Aorta (tissue), 5 donors: ENCODE measurements at places on chromosomes 12 and 14. TPM values are rescaled to one million over a fixed set of nuclear protein-coding genes. Genes with fewer than 3 reads are reported as not detected.

Gene GPRC5D
- not detected for total RNA-seq

GRCh38 chr14:81200054-81200453 lies 20.7 kb downstream of the GTF2A1 start:
- DNase-seq, result no peak
- H3K36me3 ChIP-seq, result peaks cover 4% of the 10 kb centered on the region
- no peak overlapping the region for H3K27ac ChIP-seq
- H3K27me3 ChIP-seq, result no peaks in the 10 kb centered on the region
- no peak overlapping the region for H3K4me3 ChIP-seq
- no peaks in the 10 kb centered on the region for H3K4me1 ChIP-seq

DNA sequence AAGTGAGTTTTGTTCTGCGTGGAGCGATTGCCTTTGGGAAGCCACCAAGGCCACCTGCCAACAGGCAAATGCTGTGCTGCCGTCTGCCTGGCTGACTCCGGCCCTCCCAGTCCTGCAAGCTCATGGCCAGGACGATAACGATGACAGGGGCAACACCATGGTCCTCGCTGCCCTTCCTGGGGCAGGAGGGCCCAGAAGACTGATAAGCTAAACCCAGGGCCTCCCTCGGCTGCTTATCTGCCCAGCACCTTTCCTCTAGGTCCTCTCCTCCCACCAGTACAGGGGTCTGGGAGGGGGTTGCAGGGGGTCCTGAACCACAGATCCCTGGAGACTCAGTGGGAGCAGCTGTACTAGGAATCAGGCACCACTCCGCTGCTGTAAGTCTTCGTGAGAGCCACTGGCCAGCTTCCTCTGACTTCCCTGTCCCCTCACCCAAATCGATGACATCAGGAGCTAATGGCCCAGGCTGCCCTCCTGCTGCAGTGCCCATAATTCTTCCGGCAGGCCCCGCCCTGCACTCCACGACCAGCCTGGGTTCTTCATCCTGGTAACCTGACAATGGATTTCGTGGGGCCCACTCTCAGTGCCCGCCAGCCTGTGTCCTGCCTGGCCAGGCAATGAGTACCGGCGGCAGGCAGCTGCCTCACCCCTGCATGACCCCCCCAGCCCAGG lies 5.1 kb downstream of the ANKRD9 start:
- H3K27me3 ChIP-seq, result no peaks in the 10 kb centered on the region
- no peaks in the 10 kb centered on the region for H3K36me3 ChIP-seq
- H3K27ac ChIP-seq, result no peak overlapping the region
- no peaks in the 10 kb centered on the region for H3K4me1 ChIP-seq

- no peak overlapping the region for H3K4me3 ChIP-seq
- no peak for DNase-seq
- H3K4me1 ChIP-seq, result no peaks in the 10 kb centered on the region
- peaks cover 9% of the 10 kb centered on the region for H3K36me3 ChIP-seq
Observed at GRCh38 chr12:132056951-132057350, 87.2 kb downstream of the DDX51 start.

Gene CEP83
- total RNA-seq, result 17.1 TPM

Gene MIS18BP1
- total RNA-seq, result 31.4 TPM

DNA sequence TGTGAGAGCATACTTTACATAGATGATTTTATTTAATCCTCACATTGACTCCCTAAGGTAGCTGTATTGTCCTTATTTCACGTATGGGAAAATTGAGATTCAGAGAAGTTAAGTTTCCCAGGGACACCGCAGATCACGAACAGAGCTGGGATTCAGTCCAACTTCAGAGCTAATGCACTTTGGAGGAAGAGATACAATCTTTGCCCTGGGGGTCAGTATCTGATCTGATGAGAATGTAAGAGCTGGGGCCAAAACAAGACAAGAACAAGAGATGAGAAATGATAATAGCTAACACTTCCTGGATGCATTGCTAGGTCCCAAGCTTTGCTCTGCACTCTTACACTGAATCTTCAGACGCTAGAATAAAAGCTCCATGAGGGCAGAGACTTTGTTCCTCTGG lies 6.0 kb upstream of the CSAD start:
- no peaks in the 10 kb centered on the region for H3K27me3 ChIP-seq
- H3K4me3 ChIP-seq, result no peak overlapping the region
- no peak for DNase-seq
- no peak overlapping the region for H3K27ac ChIP-seq
- H3K36me3 ChIP-seq, result no peaks in the 10 kb centered on the region
- peaks cover 4% of the 10 kb centered on the region for H3K4me1 ChIP-seq

Gene SERPINA10
- not detected for total RNA-seq

DNA sequence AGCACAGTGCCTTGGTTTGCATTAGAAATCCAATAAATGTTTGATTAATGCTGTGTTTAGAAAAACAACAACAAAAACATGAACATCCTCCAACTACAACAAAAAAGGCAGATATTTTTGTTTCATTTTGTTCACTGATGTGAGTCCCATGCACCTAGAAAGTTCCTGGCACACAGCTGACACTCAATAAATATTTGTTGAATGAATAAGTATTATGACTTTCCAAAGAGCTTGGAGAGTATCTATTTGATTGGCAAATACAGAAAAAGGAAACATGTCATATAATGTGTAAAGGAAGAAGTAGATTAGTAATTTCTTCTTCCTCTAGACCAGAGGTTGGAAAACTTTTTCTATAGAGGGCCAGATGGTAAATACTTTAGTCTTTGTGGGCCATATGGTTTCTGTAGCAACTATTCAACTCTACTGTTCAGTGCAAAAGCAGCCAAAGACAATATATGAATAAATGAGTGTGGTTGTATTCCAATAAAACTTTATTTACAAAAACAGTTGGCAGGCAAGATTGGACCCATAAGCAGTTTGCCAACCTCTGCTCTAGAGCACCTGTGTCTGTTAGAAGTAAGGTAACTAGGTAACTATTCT lies 312.3 kb upstream of the DIO2 start:
- H3K36me3 ChIP-seq, result no peaks in the 10 kb centered on the region
- H3K27ac ChIP-seq, result no peak overlapping the region
- no peaks in the 10 kb centered on the region for H3K27me3 ChIP-seq
- H3K4me1 ChIP-seq, result no peaks in the 10 kb centered on the region
- DNase-seq, result no peak
- H3K4me3 ChIP-seq, result no peak overlapping the region

GRCh38 chr12:69837657-69838415 lies 12.8 kb downstream of the MYRFL start:
- no peak overlapping the region for H3K4me3 ChIP-seq
- H3K4me1 ChIP-seq, result no peaks in the 10 kb centered on the region
- H3K27ac ChIP-seq, result no peak overlapping the region
- no peaks in the 10 kb centered on the region for H3K27me3 ChIP-seq

DNA sequence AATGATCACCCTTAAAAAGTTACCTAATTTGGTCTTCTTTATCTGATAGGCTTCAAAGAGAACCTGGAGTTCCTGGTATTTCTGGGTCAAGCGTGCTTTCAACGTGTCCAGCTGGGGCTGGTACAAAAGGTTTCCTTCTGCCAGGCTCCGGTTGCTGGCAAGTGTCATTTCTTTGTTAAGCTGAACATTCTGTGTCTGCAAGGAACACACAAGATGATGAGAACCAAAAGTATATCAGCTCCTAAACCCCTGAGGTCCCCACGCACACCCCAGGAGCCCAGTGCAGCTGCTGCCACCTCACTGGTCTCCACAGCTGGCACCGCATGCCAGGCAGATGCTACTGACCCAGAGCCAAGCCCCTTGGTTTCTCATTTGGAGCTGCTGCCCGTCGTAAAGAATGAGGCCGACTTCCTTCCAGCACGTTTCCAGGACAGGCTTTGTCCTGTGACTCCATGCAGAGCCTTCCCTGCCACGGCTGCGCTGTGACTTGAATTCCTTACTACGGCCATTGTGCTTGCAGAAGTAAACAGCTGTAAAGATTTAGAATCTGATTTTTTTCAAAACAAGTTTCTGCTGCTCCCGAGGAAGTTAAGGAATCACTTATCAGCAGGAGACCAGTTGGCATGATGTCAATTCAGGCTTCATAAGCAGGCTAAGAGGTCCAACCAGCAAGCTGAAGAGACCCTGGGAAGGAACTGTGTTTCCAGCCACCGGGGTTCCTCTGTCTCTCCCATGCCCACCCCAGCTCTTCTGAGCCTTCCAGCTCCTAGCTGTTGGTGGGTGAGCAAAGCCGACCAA lies 24.9 kb downstream of the VPS37B start:
- no peaks in the 10 kb centered on the region for H3K4me1 ChIP-seq
- H3K36me3 ChIP-seq, result no peaks in the 10 kb centered on the region
- peak; percentile 65 for DNase-seq
- no peaks in the 10 kb centered on the region for H3K27me3 ChIP-seq
- no peak overlapping the region for H3K4me3 ChIP-seq

DNA sequence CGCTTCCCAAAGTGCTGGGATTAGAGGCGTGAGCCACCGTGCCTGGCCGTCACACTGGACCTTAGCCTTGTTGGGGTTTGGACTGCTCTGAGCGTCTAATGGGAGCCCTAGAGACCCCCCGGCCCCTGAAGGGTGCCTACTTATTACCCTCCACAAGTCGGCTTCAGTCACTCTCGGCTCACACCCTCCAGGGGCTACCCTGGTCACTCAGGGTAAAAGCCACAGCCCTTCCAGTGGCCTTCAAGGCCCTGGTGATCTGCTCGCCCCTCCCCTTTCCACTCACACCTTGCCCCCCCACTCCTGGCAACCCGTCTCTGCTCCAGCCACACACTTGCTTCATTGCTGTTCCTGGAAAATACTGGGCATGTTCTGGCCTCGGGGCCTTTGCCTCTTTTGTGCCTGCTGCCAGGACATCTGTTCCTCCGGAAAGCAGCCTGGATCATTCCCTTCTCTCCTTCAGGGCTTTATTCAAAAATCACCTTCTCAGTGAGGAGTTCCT lies 3.6 kb upstream of the MORN3 start:
- H3K36me3 ChIP-seq, result no peaks in the 10 kb centered on the region
- H3K27me3 ChIP-seq, result no peaks in the 10 kb centered on the region
- H3K4me1 ChIP-seq, result no peaks in the 10 kb centered on the region
- DNase-seq, result no peak
- H3K27ac ChIP-seq, result no peak overlapping the region

GRCh38 chr12:49716553-49716952 lies 9.3 kb upstream of the FMNL3 start:
- no peak overlapping the region for H3K4me3 ChIP-seq
- no peaks in the 10 kb centered on the region for H3K4me1 ChIP-seq
- H3K27me3 ChIP-seq, result peaks cover 1% of the 10 kb centered on the region
- DNase-seq, result no peak
- no peak overlapping the region for H3K27ac ChIP-seq

- no peaks in the 10 kb centered on the region for H3K36me3 ChIP-seq
- DNase-seq, result no peak
- no peaks in the 10 kb centered on the region for H3K4me1 ChIP-seq
- H3K27ac ChIP-seq, result no peak overlapping the region
Observed at GRCh38 chr14:61434311-61434710, 112.9 kb downstream of the PRKCH start.

DNA sequence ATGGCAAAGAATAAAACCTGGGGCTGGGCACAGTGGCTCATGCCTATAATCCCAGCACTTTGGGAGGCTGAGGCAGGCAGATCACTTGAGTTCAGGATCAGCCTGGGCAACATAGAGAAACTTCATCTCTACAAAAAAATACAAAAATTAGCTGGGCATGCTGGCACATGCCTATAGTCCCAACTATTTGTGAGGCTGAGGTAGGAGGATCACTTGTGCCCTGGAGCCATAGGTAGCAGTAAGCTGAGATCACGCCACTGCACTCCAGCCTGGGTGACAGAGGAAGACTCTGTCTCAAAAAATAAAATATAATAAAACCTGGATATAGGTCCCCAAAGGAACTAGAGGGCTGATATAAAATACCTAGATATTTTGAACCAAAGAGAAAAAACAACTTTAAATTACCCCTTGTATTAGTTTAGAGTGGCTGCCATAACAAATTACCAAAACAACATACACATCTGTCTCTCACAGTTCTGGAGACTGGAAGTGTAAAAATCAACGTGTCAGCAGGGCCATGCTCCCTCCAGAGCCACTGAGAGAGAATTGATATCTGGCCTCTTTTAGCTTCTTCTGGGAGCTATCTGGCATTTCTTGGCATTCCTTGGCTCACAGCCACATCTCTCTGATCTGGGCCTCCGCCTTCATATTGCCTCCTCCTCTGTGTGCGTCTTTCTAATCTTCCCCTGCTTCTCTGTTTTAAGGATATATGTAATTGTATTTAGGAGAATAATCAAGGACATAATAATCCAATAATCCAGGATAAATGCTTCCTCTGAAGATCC lies 47.9 kb upstream of the ATF7IP start:
- H3K27me3 ChIP-seq, result no peaks in the 10 kb centered on the region
- no peaks in the 10 kb centered on the region for H3K36me3 ChIP-seq
- no peak overlapping the region for H3K4me3 ChIP-seq
- no peak for DNase-seq
- no peak overlapping the region for H3K27ac ChIP-seq

Gene COL2A1
- not detected for total RNA-seq

DNA sequence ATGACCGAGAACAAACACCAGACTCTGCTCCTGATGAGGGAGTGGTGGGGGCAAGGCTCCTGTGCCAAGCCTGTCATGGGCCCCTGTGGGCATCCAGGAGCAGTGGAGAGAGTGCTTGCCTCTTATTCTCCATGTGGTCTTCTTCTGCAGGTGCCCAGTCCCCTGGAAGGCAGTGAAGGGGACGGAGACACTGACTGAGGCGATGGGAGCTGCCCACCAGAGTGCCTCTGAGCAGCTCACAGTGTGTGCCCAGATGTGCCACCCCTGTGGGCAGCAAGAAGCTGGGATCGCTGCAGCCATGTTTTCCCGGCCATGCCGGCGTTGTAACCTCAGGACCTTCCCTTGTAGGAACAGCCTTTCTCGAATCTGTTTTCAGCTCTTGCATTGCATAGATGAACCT lies 6.4 kb upstream of the EP400 start:
- H3K27me3 ChIP-seq, result no peaks in the 10 kb centered on the region
- no peak overlapping the region for H3K27ac ChIP-seq
- no peak for DNase-seq

GRCh38 chr12:116453631-116454030 lies 105.5 kb upstream of the MAP1LC3B2 start:
- no peaks in the 10 kb centered on the region for H3K4me1 ChIP-seq
- H3K27me3 ChIP-seq, result no peaks in the 10 kb centered on the region
- H3K36me3 ChIP-seq, result no peaks in the 10 kb centered on the region
- H3K27ac ChIP-seq, result no peak overlapping the region

DNA sequence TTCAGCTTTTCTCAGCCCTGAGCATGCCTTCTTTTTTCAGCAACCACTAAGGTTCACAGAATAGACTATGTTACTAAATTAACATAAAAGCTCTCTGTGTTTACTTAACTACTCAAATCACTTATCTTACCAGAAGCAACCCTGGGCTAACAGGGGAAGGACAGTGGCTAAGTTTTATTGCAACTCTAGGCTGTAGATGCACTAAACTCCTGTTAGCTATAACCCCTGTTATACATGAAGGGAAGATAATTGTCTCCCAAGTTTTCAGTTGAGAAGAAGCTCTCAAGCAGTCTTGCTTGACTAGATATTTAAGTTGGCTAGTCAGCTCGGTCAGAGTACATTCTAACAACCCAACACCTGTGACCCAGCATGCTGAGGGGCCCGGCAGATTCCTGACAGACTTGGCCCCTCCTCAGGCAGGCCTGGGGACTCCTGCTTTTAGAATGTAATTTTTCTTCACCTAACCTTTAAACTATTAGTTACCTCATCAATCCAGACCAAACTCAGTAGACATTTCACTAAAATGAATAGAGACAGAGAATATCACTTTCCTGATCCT lies 464.5 kb downstream of the EGLN3 start:
- no peaks in the 10 kb centered on the region for H3K36me3 ChIP-seq
- H3K27me3 ChIP-seq, result no peaks in the 10 kb centered on the region
- no peak overlapping the region for H3K27ac ChIP-seq
- no peak overlapping the region for H3K4me3 ChIP-seq
- no peaks in the 10 kb centered on the region for H3K4me1 ChIP-seq

Gene ADCY6
- 89.7 TPM for total RNA-seq

Gene CFAP251
- total RNA-seq, result 2.8 TPM
